ENCODE measurements at places on chromosomes 5 and 9.

DNA sequence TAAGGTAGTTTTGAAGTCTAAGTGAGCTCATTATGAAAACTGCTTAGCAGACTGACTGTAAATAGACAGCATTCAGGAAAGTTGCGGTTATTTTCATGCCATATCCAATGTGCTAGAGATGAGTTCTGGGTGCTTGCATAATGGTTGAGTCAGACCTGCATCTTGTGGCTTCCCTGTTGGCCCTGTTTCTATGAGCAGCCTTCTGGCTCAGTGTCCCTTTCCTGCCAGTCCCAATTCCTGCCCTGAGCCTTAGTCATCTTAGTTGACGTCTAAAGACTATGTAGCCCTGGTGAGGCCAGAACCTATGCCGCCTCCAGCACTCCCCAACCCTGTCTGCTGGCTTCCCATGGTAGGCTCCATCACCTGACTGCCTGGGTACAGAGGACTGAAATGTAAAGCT is 76.3 kb upstream of the TNFSF8 start:
- H3K27me3 ChIP-seq = no peaks in the 10 kb centered on the region
- H3K4me1 ChIP-seq = peaks cover 9% of the 10 kb centered on the region
- H3K27ac ChIP-seq = no peak overlapping the region
- no peak for DNase-seq
- H3K4me3 ChIP-seq = no peak overlapping the region
- no peaks in the 10 kb centered on the region for H3K36me3 ChIP-seq

DNA sequence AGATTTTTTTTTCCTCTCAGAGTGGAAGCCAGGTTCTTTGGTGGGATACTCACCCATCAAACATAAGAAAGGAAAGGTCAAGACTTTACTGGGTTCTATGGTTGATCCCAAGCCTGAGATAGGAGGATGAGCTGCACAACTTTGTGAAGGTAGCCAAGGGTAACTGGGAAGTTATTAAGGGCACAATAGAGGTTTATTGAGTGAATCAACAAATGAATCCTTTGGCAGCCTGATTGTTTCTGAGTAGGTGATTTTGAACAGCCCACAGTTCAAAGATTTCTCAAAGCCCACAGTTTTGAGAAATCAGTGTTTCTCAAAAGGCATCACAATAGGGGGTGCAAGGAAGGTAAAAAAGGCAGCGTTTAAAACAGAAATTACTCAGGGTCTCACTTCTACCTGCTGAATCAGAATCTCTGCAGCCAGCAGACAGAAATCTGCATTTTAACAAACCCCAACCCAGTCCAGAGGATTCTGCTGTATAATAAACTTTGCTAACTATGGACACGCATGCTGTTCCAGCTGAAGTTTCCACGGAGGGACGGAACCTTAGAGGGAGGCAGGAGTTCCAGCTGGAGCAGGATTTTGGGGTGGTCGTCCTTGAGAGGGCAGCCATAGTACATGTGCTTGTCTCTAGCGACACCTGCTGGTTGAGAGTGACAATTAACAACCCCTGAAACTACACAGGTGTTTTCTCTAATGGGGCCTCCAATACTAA is 32.7 kb upstream of the FSD1L start:
- DNase-seq = peak; percentile 68
- H3K27me3 ChIP-seq = no peaks in the 10 kb centered on the region
- peak overlapping the region; percentile 57 for H3K4me3 ChIP-seq
- peaks cover 17% of the 10 kb centered on the region for H3K4me1 ChIP-seq
- H3K27ac ChIP-seq = no peak overlapping the region
- peaks cover 5% of the 10 kb centered on the region for H3K36me3 ChIP-seq

DNA sequence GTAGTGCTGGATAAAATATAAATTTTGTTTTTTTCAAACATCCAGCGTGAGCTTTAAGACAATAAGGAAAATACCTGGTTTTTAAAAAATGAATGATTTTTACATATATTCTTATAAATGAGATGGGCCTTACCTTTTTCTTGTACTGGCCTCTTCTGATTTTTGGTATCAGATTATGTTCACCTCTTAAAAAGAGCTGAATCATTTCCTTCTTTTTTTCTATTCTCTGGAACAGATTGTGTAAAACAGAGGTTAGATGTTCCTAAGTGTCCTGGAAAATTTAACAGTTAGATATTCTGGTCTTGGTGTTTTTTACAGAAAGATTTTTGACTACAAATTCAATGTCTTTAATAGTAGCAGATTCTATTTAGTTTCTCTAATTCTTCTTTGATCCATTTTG is 74.6 kb downstream of the NDUFAF2 start:
- H3K27ac ChIP-seq = no peak overlapping the region
- H3K4me3 ChIP-seq = no peak overlapping the region
- no peaks in the 10 kb centered on the region for H3K27me3 ChIP-seq
- no peaks in the 10 kb centered on the region for H3K36me3 ChIP-seq
- no peak for DNase-seq

GRCh38 chr5:142740474-142741242 is 29.5 kb upstream of the ARHGAP26 start:
- no peaks in the 10 kb centered on the region for H3K27me3 ChIP-seq
- DNase-seq = no peak
- no peak overlapping the region for H3K27ac ChIP-seq

DNA sequence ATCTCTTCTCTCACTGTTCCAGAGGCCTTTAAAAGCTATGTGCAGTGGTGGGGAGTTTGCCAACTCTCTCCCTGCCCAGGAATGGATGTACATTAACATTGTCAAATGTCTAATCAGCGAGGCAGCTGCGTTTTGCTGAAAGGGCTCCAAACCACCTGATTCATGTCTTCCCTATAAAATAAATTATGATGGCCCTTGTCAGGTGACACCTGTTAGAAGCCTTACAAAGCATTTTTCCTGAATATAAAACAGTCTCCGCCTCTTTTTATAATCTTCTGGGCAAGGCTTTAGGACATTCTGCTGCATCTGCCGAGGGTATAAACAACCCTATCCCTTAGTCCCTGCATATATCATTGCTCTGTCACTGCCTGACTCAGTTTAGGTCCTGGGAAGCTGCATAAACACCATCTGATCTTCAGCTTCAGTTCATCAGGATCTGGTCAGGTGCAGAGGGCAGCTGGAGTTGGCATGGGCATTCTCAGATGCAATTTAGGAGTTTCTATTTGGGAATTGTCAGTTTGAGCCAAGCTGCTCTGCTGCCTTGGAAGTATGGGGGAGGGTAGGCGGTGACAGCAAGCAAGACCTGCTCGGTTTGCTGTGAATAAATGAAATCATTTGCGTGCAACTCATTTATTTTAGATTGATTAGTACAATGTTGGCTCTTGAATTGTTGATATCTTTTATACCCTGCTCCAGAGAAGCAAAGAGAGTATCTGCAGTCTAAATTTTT is 103.5 kb downstream of the ACER2 start:
- no peak overlapping the region for H3K27ac ChIP-seq
- peaks cover 4% of the 10 kb centered on the region for H3K4me1 ChIP-seq
- H3K4me3 ChIP-seq = no peak overlapping the region
- DNase-seq = no peak
- no peaks in the 10 kb centered on the region for H3K36me3 ChIP-seq

- no peak overlapping the region for H3K4me3 ChIP-seq
- no peak for DNase-seq
- peak overlapping the region; percentile 48 for H3K27ac ChIP-seq
- peaks cover 54% of the 10 kb centered on the region for H3K4me1 ChIP-seq
- H3K27me3 ChIP-seq = no peaks in the 10 kb centered on the region
- H3K36me3 ChIP-seq = no peaks in the 10 kb centered on the region
Measured at GRCh38 chr5:113804943-113805342, 291.4 kb downstream of the YTHDC2 start.

DNA sequence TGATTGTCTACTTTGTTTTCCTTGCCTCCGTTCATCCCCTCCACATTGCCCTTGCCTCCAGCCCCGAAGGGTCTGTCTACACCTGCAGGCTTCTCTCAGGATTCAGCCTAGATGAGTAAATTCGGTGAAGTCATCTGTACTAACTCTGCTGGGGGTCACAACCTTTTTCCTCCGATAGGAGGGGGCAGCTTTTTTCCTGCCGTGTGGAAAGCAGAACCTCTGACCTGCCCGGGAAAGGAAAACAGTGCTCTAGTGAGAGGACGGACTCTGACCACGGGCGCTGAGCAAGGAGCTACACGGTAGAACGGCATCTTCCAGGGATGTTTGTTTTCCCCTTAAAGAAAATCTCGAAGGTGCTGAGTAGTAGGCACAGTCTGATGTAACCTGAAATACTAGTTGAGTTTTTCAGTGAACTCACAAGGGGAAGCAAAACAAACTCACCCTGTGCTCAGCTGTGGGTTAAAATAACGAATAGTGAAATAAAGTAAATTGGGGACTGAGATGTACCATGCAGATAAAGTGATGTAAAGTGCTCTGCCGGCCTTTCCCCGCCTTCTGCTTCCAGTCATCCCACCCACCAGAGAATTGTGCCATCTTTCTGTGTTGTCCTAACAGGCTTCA is 281.8 kb downstream of the AOPEP start:
- H3K27me3 ChIP-seq = no peaks in the 10 kb centered on the region
- peaks cover 5% of the 10 kb centered on the region for H3K36me3 ChIP-seq

DNA sequence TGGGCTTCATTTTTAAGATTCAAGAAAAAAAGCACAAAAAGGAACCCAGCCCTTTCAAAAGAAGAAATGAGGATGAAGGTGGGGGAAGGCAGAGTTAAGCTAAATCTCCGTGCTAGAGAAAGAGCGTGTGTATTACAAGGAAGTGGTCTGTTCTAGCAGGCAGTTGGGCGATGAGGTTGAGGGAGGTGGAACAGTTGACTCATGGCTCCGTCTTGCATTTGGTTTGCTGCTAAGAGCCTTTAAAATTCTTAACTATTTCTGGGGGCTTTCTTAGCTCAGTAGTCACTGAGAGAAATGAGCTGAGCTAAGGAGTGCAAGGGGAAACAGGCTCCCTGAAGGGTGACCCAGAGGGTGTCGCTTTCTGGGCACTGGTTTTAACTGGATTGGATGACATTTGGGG is 117.4 kb downstream of the GCNT1 start:
- no peak overlapping the region for H3K4me3 ChIP-seq
- H3K27me3 ChIP-seq = peaks cover 17% of the 10 kb centered on the region
- H3K27ac ChIP-seq = peak overlapping the region; percentile 45
- no peaks in the 10 kb centered on the region for H3K36me3 ChIP-seq

- peak; percentile 9 for DNase-seq
- no peak overlapping the region for H3K4me3 ChIP-seq
- H3K27me3 ChIP-seq = peaks cover 5% of the 10 kb centered on the region
- H3K27ac ChIP-seq = no peak overlapping the region
Measured at GRCh38 chr5:172501708-172502320, 47.5 kb upstream of the SH3PXD2B start.

GRCh38 chr5:4627929-4628328 is 512.2 kb upstream of the ADAMTS16 start:
- no peak for DNase-seq
- H3K27me3 ChIP-seq = peaks cover 15% of the 10 kb centered on the region
- H3K36me3 ChIP-seq = no peaks in the 10 kb centered on the region
- peaks cover 2% of the 10 kb centered on the region for H3K4me1 ChIP-seq

- no peaks in the 10 kb centered on the region for H3K36me3 ChIP-seq
- no peaks in the 10 kb centered on the region for H3K27me3 ChIP-seq
- no peak overlapping the region for H3K4me3 ChIP-seq
- H3K4me1 ChIP-seq = peaks cover 10% of the 10 kb centered on the region
- no peak overlapping the region for H3K27ac ChIP-seq
- no peak for DNase-seq
Measured at GRCh38 chr9:7094052-7094451, 336.3 kb downstream of the KDM4C start.

DNA sequence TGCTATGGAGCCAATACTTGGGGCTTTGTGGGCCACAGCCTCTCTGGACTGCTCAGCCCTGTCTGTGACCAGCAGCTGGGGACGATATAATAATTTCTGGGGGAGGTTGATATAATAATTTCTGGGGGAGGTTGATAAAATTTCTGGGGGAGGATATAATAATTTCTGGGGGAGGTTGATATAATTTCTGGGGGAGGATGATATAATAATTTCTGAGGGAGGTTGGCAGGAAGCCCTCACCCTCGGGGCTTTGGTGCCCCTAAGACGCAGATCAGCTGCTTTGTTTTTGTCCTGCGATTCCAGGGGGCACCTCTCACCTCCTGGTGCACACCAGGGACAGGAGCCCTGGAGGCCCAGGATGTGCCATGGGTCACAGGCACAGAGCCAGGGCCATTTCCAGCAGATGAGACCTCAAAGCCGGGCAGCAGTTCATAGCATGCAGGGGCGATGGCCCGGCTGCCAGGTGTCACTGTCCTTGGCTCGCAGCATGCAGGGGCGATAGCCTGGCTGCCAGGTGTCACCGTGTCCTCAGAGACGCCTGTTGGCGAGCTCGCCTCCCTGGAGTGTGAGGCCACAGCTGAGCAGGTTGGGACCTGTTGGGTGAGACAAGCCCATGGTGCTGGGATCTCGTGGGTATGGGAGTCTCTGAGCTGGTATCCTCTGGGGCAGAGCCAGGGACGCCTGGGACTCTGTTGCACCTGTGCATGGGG is 3.8 kb upstream of the TOR4A start:
- H3K36me3 ChIP-seq = peaks cover 9% of the 10 kb centered on the region
- H3K4me3 ChIP-seq = no peak overlapping the region
- H3K4me1 ChIP-seq = peaks cover 24% of the 10 kb centered on the region
- DNase-seq = no peak
- H3K27me3 ChIP-seq = no peaks in the 10 kb centered on the region
- H3K27ac ChIP-seq = no peak overlapping the region

DNA sequence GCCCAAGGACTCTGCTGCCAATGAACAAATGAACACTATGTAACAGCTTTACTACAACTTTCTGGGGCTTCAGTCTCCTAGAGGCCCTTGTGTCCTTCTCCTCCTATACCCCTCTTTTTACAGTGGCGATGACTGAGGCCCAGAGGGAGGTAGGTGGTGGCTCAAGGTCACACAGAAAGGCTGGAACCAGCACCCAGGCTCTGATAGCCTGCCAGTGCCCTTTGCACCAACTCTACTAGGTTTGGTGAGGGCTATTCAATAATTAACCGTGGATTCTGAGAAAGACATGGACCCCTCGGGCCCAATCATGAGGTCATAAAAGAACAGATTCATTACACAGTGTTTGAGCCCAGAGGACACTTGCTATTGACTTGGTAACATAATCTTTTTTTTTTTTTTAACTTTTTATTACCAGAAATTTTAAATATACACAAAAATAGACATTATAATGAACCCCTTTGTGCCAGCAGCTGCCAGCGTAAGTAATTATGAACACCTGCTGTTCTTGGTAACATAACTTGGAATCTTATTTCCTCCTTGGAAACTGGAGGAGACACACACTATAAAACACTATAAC is 6.1 kb upstream of the ALDH1B1 start:
- H3K4me3 ChIP-seq = no peak overlapping the region
- H3K27me3 ChIP-seq = no peaks in the 10 kb centered on the region
- H3K36me3 ChIP-seq = no peaks in the 10 kb centered on the region
- H3K4me1 ChIP-seq = peaks cover 4% of the 10 kb centered on the region

DNA sequence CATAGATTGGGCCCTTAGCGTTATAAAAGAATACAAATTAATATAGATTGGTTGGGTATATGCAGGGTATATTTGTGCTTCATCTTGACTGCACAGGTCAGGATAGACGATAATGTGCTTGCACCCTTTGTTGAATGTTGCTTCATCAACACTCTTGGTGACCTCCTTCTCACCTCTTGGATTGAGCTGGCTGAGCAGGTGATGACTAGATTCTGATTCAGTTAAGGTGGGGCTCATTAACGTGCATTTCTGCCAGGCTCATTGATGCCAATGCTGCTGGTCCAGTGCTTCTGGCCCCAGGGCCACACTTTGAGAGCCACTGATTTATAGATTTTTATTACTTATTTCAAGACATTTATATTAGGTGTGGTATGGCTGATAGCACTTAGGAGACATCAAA is 27.7 kb downstream of the PCSK5 start:
- peaks cover 17% of the 10 kb centered on the region for H3K4me1 ChIP-seq
- no peak overlapping the region for H3K27ac ChIP-seq
- DNase-seq = no peak
- H3K36me3 ChIP-seq = no peaks in the 10 kb centered on the region
